ENCODE measurements at places on chromosomes 6 and 20.

- DNase-seq = no peak
Measured at GRCh38 chr6:68653074-68653705, 18.1 kb downstream of the ADGRB3 start.

- no peak for DNase-seq
Measured at GRCh38 chr6:6943421-6943820, 164.3 kb upstream of the RREB1 start.

GRCh38 chr20:44596876-44597275 is 14.5 kb downstream of the PKIG start:
- DNase-seq = no peak

- DNase-seq = no peak
Measured at GRCh38 chr20:560680-561079, 17.1 kb upstream of the CSNK2A1 start.

- no peak for DNase-seq
Measured at GRCh38 chr20:37353285-37353849, 7.4 kb downstream of the SRC start.

DNA sequence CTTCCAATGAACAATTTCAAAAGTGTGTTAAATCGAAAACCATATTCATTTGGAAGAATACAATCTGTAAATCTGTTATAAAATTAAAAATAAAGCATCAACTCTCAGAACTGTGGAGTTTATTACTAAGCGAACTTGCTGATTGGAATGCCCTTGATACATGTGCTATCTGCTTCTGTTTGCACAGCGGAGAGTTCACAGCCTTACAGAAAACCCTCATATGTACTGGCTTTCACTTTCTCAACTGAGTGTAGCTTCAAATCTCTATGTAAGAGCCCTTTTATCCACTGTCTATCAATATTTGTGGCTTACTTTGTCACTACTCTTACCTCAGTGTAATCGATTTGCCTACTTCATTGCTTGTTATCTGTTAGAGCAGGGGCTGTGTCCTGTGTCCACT is 447.4 kb downstream of the C6orf118 start:
- DNase-seq = no peak

DNA sequence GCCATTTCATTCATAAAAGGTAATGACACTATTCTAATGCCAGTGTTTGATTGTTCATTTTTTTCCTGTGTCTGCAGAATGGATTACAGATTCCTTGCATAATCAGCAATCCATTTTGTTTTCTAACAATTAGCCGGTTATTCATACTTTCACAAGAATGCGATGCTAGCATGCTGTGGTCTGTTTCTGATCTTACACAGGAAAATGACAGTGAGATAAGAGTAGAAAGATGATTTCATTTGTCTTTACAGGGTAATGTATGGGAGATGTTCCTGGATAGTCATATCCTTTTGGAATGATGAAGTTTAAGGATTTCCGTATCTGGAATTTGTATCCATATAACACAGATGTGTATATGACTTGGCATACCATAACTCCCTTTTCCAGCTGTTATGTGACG is 207.3 kb downstream of the FARS2 start:
- DNase-seq = no peak
